ENCODE measurements at places on chromosomes 13 and 19.

DNA sequence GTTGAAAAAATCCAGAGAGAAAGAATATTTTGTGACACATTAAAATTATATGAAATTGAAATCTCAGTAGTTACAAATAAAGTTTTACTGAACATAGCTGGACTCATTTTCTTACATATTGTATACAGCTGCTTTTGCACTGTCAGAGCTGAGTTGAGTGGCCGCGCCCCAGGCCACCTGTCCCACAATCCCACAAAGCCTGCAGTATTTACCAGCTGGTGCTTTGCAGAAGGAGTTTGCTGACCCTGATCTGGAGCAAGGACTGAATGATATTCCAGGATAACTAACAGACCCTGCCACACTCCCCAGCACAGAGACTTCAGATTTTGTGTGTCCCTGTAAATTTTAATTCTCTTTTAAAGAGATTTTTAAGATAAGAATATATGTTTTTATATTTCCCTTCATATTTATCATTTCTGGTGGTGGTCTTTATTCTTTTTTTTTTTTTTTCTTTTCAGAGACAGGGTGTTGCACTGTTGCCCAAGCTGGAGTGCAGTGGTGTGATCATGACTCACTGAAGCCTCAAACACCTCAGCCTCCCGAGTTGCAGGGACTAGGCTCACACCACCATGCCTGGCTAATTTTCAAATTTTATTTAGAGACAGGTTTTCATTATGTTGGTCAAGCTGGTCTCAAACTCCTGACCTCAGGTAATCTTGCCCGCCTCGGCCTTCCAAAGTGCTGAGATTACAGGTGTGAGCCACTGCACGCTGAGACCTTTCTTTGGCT lies 48.5 kb downstream of the TDRD12 start:
- DNase-seq: no peak

DNA sequence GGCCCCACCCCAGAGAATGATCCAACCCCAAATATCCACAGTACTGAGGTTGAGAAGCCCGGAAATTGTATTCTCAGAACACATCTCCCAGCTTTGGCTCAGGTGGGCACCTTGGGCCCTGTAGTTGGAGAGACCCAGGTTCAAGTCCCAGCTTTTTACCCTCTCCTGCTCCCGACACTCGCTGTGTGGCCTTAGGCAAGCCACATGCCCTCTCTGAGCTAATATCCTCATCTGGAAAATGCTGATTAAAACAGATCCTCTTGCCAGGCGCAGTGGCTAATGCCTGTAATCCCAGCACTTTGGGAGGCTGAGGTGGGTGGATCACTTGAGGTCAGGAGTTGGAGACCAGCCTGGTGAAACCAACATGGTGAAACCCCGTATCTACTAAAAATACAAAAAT lies 2.6 kb downstream of the PLIN4 start:
- no peak for DNase-seq

- DNase-seq: no peak
Measured at GRCh38 chr19:3045191-3045590, 16.1 kb upstream of the TLE2 start.

DNA sequence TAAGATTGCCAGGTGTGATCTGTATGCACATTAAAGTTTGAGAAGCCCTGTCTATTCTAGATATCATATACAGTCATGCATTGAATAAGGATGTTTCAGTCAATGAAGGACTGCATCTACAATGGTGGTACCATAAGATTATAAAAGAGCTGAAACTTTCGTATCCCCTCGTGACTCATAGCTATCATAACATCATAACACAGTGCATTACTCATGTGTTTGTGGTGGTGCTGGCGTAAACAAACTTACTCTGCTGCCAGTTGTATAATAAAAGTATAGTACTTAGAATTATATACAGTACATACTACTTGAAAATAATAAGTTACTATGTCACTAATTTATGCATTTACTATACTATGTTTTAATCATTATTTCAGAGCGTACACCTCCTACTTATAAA lies 489.3 kb downstream of the GPC6 start:
- DNase-seq: no peak

GRCh38 chr13:30572859-30573275 lies 44.9 kb upstream of the USPL1 start:
- DNase-seq: peak; percentile 41

DNA sequence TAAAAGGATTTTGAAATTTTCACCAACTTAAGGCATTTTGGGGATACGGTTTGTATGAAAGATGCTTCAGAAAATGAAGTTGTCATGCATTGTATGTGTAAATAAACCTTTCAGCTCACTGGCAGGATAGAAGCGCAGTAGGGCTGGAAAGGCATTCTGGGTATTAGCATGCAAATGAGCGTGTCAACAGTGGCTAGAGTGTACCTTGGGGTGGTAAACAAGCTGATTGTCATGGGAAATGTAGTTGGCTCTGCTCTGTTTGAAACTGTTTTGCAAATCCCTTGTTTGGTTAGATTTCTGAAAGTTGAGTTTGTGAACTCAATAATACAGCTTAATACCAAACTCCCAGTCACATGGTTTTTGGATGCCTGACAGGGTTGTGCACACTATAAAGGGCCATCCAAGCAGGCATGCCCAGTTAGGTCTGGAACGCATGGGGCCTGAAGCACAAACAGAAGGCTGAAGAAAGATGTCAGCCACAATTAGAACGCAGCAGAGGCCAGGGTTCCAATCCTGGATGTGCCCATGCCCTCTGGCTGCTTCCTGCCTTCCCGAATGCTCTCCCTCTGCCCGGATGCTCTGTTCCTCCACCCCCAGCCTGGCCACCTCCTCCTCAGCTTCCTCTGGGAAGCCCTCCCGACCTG lies 14.6 kb downstream of the GSX1 start:
- no peak for DNase-seq

GRCh38 chr13:99289674-99290337 lies 17.4 kb downstream of the GPR183 start:
- DNase-seq: no peak

DNA sequence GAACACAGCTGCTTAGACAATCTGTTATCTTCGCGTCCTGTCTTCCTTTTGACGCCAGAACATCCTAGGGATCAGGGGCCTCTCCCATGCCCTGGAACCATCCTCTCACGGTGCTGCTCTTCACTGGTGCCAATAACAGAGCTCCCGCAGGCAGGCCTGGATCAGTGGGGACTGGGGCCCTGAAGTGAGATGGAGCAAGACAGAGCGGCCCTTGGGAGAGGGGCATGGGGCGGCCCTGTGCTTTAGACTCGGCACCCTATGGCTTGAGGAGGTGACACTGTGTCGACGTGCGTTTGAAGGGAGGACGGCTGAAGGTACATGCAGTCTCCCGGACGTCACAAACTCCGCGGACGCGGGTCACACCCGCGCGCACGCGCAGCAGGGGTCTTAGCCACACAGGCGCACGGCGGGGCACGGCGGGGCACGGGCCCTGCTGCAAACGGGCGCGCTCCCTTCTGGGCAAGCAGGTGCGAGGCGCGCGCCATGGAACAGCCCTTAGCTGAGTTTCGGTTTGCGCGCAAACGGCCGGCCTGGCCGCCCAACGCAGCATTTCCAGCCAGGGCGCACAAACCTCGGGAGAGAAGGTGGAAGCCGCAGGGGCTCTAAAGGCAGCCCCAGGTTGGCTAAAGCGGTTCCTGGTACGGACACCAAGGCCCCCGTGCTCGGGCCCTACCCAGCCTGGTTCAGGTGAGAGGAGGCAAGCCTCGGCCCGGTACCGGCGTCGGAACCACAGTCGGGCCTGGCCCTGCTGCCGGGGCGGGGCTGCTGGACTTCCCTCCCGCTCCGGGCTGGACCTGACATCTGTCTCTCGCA lies 16.5 kb upstream of the RNF17 start:
- no peak for DNase-seq

- DNase-seq: no peak
Measured at GRCh38 chr13:51707461-51707860, 96.5 kb downstream of the DHRS12 start.

GRCh38 chr13:82480415-82480814 lies 1401.9 kb downstream of the SLITRK1 start:
- no peak for DNase-seq

DNA sequence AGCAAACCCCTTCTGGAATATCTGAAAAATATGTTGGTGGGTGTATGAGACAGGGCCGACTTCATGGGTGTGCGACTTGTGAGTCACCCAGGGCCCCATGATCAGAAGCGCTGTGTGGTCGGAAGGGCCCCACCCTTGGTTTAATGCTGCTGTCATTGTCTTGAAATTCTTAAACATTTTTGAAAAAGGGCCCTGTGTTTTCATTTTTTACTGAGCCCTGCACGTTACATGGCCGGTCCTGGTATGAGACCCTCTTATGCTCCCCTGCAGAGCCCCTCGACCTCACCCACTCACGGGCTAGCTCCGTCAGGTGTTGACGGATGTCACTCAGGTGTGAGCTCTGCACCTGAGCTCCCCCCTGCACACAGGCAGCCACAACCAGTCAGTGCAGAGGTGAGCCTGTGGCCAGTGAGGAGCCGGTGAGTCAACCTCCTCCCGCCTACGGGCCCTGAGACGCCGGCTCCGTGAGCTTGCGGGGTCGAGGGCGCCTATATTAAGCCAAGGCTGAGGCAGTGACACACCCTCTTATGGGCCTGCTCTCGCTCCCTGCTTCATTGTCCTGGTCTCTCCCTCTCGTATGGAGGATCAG lies 27.7 kb downstream of the GADD45B start:
- DNase-seq: peak; percentile 58

GRCh38 chr19:51439021-51439465 lies 19.2 kb downstream of the SIGLEC8 start:
- no peak for DNase-seq

DNA sequence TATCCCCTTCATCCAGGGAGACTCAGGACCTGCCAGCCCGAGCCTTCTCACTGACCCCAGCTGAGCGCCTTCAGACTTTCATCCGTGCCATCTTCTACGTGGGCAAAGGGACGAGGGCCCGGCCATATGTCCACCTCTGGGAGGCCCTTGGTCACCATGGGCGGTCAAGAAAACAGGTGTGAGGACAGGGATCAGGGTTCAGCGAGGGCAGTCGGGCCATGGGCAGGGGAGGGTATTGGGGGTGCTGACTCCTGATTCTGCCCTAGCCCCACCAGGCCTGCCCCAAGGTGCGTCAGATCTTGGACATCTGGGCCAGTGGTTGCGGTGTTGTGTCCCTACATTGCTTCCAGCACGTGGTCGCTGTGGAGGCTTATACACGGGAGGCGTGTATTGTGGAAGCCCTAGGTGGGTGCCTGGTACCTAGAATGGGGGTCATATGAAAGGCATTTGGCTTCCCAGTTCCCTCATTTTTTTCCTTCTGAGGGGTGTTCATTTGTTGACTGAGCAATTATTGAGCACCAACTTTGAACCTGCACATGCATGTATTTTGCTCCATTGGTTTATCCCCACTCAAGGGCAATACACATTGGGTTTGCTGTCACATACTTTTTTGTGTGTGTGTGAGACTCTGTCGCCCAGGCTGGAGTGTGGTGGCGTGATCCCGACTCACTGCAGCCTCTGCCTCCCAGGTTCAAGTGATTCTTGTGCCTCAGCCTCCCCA lies 3.9 kb downstream of the ANKLE1 start:
- DNase-seq: no peak

GRCh38 chr13:51825165-51825592 lies 19.8 kb downstream of the TMEM272 start:
- no peak for DNase-seq

- DNase-seq: no peak
Measured at GRCh38 chr19:41111750-41112295, 2.4 kb upstream of the CYP2F1 start.

- DNase-seq: peak; percentile 51
Measured at GRCh38 chr19:18058208-18059009, 28.3 kb downstream of the IL12RB1 start.

- no peak for DNase-seq
Measured at GRCh38 chr13:75455962-75456361, 26.0 kb downstream of the TBC1D4 start.

Data from RCC 7860 (cell line).